ENCODE measurements at places on chromosomes 11 and 22.

DNA sequence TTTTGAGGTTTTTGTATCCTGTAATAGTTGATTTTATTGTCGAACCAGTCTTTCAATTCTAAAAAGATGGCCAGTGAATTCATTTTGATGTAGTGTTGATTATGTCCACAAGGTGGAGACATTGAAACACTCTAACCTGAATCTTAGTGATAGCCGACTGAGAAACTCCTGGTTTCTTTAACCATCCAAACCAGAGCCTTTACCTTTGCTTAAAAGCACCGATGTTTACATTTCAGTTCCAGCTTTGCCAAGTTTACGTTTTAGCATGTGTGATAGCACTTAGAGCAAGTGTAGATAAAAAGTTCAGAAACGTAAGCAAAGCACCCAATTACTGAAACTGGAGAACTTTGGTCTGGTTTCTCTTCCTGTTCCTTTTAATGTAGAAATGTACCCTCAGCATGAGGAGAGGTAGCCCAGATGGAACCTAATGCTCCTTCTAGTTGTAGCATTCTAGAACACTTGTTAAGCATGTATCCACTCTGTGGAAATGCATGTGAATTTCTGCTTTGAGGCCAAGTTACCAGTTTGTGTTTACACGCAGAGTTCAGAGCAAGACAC lies 208.6 kb downstream of the DBX1 start:
- DNase-seq: peak; percentile 64

GRCh38 chr11:39144351-39145130 lies 2314.9 kb downstream of the LRRC4C start:
- DNase-seq: no peak

DNA sequence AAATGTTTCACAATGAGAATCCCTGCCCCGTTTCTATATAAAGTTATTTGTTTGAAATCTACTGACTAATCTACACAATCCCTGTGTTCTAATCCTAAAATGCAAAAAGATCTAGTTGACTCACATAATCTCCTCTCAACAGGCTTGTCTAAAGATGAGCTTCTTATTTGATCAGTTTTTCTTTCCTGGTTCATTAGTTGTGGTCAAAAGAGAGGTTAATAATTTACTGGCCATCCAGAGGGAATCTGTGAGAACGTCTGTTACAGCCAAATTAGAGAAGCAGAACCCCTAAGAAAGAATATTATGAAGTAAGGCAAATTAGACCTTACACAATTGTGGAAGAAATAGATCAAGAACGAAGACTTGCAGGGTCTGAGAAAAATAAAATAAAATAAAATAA lies 173.7 kb upstream of the ANO3 start:
- DNase-seq: no peak

- no peak for DNase-seq
Observed at GRCh38 chr11:725624-726202, 19.7 kb downstream of the EPS8L2 start.

- DNase-seq: no peak
Observed at GRCh38 chr22:30806391-30806861, 111.8 kb downstream of the OSBP2 start.

GRCh38 chr11:34344768-34345539 lies 12.9 kb downstream of the ABTB2 start:
- DNase-seq: peak; percentile 46

GRCh38 chr11:13861411-13861810 lies 101.1 kb upstream of the SPON1 start:
- no peak for DNase-seq

DNA sequence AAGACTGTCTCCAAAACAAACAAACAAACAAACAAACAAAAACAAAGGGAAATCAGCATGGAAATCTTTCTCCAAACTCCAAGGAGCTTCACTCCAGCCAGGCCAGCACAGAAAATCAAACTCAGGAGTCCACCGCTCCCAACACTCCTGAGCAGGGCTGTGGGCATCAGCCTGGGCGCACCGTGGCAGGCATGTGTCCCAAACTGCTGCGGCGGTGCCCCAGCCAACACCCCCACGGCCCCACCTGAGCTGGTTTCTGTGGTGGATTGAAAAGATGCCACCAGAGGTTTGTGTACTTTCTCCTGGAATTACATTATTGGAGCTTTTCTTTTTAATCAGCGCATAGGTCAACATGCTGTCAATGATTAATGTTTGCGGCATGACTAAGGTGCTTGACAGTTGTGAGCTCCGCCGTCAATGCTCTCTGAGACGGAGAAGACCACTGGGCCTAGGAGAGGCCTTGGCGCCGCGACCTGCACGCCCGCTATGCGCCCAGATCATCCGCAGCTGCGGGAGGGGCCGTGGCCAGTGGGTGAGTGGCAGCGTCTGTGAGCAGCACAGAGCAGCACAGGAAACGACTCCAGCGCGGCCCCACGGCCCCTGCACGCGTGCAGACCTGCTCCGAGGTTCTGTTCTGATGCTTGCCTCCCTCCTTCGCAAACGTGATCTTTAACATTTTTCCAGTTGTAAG lies 18.1 kb downstream of the DRD4 start:
- no peak for DNase-seq

DNA sequence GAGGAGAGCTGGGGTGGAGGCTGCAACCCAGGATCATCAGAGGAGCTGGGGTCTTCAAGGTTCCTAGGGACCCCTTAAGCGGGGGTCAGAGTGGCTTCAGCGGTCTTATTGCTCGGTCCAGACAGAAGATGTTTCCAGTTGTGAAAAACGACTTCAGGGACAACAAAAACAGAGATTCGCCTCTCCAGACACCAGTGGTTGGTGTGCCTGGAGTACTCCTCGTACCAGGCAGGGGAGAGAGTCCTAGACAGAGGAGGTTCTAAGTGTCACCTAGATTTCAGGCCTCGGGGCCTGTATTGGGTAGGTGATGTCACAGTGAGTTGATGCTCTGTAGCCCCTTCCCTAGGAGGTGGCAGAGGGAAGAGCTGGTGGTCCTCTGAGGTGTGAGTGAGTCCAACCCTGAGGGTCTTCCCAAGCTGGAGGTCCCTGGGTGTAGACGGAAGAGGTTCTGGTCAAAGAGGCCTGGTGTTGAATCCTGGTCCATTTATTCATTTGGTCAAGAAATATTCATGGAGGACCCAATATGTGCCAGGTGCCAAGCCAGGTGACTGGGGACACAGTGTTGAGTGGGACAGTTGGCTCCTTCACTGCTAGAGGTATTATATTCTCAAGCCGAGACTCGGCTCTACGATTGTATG lies 4.4 kb upstream of the IGLL5 start:
- DNase-seq: no peak
